T-helper 1 cell (primary cell): ENCODE measurements at places on chromosomes 4 and X.

GRCh38 chr4:102036016-102036415, 245.5 kb downstream of the BANK1 start:
- DNase-seq, result no peak

DNA sequence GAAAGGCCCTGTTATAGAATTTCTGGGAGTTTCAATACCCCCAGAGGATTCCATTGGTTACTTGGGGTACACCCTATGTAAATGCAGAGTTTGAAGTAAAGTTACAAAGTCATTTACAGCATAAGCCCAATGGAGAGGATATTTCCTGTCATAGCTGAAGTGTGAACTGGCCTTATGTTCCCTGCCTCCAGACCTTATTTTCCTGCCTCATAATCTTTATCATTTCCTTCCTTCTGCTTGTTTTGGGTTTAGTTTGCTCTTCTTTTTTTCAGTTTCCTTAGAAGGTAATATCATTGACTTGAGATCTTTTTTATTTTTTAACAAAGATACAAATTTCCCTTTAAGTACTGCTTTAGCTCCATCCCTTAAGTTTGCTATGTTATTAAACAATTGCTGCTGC, 85.4 kb downstream of the PPEF1 start:
- DNase-seq, result no peak

- DNase-seq, result no peak
Observed at GRCh38 chr4:120839974-120840751, 82.4 kb downstream of the PRDM5 start.

DNA sequence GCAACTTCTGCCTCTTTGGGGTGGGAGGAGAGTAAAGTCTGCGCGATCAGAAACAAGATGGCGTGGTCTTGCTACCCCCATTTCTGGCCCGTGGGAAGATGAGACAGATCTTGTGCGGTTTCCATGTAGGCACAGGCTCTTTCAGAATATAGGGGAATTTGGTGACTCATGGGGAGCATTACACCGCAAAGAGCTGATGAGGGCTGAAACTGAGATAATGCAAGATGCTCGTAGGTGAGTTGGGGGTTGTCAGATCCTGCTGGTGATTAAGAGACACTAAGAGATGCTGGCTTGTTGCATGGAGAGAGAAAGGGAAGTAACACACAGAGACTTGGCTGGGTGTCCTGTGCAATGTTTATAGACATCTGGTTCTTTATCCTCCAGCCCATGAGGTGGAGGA, 1.5 kb downstream of the EVC start:
- DNase-seq, result no peak

- DNase-seq, result no peak
Observed at GRCh38 chr4:184012937-184013336, 107.8 kb downstream of the STOX2 start.

DNA sequence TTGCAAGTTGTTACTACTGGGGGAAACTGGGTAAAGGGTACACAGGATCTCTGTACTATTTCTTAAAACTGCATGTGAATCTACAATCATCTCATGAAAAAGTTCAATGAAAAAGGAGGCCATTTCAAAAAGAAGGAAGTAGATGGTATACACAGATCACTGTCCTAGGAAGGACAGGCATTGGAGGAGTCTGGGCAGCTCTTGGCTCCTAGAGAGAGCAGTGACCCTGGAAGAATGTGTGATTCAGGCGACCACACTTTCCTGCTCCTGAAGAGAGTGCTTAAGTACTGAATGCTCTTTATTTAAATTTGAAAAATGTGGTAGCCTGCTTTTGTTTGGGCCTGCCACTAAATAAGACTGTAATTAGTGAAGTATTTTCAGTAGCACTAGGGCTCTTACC, 318.1 kb upstream of the CASK start:
- DNase-seq, result no peak

GRCh38 chrX:125436855-125437254, 117.2 kb downstream of the TEX13C start:
- no peak for DNase-seq

GRCh38 chr4:54658252-54659093, 716 bp downstream of the KIT start:
- DNase-seq, result no peak

DNA sequence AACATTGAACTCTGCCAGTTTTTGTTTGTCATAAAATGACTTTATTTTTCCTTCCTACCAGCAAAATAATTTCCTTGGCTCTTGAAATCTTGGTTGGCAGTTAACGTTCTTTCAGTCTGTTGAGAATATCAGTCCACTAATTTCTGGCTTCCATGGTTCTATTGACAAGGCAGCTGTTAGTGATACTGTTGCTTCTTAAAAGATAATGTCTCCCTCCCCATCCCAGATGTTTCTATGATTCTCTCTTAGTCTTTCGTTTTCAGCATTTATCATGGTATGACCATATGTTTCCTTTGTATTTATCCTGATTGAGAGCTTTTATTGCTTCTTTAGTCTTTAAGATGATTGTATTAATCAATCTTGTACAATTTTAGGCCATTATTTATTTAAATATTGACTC, 81.1 kb upstream of the STK26 start:
- no peak for DNase-seq

DNA sequence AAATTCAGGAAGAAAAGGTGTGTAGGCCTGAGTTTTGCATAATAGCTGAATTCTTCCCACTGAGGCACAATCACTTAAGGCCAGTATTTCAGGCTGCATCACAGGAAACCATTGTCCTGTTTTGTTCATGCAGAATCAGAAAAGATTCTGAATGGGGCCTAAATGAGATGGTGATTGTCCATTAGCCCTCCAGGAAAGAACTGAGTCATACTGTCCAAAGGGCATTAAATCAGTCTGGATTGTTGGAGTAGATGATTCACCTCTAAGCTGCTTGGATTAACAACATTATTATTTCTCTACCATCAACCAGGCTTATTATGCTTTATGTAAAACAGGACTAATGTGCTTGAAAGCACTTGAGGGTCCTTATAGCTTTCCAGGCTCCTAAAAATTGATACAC, 36.2 kb downstream of the CT47B1 start:
- DNase-seq, result no peak

- no peak for DNase-seq
Observed at GRCh38 chrX:36583674-36584073, 424.5 kb upstream of the FAM47C start.

DNA sequence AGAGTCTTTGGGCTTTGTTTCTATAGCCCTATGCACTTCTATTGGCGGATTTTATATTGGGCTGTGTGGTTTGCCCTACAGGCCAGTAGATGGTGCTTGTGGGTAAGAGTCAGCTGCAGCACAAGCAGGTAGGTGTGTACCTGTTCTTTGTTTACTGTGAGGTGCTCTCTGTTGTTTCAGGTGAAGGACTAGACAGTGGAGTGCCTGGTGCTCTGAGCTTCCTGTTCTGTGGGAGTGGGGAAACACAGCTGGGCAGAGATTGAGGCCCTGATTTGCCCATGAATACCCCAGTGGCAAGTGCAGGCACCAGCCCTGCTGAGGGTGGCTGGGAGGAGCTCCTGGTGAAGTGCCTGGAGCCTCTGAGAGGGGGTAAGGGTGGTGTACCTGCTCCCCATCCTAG, 26.3 kb upstream of the UCP1 start:
- no peak for DNase-seq

GRCh38 chr4:91846233-91846632, 457.5 kb upstream of the GRID2 start:
- DNase-seq, result no peak

DNA sequence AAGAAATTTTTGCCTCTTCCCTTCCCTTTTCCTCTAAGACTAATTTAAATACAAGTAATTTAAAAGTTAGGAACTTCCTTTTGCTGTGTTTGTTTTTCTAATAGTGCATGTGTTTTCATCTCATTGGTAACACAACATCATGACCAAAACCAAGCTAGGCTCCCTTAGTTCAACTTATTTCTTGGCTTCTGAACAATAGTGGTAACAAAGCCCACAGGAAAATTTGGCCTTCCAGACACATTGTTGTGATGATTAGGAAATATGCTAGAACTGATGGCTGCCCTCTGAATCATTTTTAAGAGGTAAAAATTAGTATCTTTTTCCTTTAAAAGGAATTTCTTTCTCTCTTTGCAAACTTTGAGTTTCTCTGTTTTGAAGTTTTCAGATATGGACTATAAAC, 25.5 kb upstream of the TEC start:
- DNase-seq, result no peak
